ENCODE measurements at places on chromosomes 12 and 14.

- no peak for DNase-seq
Observed at GRCh38 chr12:66195242-66195641, 6.2 kb downstream of the IRAK3 start.

GRCh38 chr14:68510201-68511128, 282.4 kb downstream of the ZFP36L1 start:
- peak; percentile 41 for DNase-seq

- no peak for DNase-seq
Observed at GRCh38 chr14:44448951-44449358, 58.1 kb downstream of the FSCB start.

DNA sequence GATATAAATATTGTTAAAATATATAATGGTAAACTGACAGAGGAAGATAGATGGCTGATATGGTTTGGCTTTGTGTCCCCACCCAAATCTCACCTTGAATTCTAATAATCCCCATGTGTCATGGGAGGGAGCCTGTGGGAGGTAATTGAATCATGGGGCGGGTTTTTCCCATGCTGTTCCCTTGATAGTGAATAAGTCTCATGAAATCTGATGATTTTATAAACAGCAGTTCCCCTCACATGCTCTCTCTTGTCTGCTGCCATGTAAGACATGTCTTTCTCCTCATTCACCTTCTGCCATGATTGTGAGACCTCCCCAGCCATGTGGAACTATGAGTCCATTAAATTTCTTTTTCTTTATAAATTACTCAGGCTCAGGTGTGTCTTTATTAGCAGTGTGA, 46.3 kb downstream of the PTCSC3 start:
- no peak for DNase-seq

DNA sequence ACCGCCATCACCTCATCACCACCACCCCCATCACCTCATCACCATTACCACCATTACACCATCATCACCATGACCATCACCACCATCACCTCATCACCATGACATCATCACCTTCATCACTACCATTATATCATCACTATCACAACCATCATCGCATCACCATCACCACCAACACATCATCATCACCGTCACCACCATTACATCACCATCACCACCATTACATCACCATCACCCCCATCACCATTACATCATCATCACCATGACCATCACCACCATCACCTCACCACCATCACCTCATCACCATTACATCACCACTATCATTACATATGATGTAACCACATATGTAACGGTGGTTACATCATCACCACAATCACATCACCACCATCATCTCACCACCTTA, 132.3 kb downstream of the RIMBP2 start:
- no peak for DNase-seq

- DNase-seq: no peak
Observed at GRCh38 chr14:95196268-95196667, 38.9 kb upstream of the DICER1 start.

DNA sequence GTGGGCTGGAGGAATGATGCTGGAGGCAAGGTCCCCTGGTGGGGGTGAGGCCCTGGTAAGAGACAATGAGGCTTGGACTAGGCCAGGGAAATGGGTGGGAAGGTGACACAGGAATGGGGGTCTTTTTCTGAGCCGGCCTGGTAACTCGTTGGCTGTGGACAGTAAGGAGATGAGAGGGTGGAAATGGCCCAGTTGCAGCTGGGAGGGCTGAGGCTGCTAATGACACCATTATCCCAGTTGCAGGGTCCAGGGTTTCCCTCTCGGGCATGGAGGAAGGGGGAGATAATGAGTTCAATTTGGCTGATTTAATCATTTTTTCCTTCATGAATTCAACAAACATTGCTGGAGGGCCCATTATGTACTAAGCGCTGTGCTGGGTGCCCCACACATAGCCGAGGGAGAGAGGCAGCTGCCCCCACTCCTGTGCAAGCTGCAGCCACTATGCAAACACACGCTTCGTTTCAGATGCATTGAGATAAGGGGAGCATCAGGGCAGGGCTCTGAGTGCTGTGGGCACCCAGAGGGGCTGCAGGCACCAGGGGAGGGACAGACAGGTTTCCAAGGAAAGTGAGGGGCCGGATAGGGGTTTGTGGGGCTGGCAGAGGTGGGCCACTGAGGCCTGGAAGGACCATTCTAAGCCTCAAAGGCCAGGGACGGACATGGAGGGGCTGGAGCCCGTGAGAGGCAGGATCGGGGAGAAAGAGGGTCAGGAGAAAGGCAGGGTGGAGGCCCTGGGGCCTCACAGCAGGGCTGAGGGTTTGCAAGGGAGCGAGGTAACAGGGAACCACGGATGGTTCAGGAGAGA, 43.2 kb upstream of the MEG3 start:
- DNase-seq: no peak

- no peak for DNase-seq
Observed at GRCh38 chr12:112022241-112023016, 9.2 kb downstream of the ERP29 start.

DNA sequence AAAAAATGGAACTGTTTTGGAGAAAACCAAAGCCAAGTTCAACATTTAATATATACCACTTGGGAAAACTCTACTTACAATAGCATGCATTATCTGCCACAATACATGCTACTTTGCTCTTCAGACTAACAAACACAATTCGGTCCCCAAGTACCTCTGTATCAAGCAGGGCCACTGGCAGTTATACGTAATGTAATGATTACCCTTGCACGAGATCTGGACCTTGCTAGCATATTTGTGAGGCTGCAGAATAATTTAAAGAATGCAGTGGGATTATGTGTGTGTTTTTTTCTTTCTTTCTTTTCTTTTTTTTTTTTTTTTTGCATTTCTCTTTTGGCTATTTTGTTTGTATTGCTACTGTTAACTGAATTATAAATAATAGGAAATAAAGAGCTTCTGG, 22.8 kb upstream of the PYGL start:
- no peak for DNase-seq

Measured in AG04449 (cell line).